ENCODE measurements at places on chromosomes 7 and 10.

GRCh38 chr7:2243458-2243857 is 1.4 kb downstream of the NUDT1 start:
- DNase-seq, result no peak

GRCh38 chr7:118286131-118286530 is 61.6 kb downstream of the ANKRD7 start:
- no peak for DNase-seq

GRCh38 chr10:132383101-132383500 is 13.9 kb upstream of the PWWP2B start:
- DNase-seq, result no peak

DNA sequence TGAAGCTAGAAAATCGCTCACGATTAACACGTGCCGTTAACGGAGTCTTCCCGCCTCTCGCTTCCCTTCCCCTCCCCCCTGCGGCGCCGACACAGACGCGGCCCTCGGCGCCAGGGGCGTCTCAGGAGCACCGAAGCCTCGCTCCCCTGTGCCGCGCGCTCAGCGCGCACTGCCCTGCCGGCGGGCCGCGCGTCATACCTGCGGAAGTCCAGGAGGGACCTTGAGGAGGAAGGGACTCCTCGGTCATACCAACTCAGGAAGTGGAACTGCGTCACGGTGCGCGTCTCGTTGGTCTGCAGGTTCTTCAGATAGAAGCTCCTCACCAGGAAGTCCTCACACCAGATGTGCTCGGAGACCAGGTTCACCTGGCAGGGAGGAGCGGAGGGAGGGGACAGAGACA is 239.6 kb downstream of the DNAJB6 start:
- DNase-seq, result peak; percentile 46

- DNase-seq, result no peak
Observed at GRCh38 chr7:46133751-46134150, 212.7 kb upstream of the IGFBP3 start.

- no peak for DNase-seq
Observed at GRCh38 chr7:130227883-130228575, 20.4 kb downstream of the SSMEM1 start.

GRCh38 chr7:18265611-18266281 is 229.8 kb upstream of the HDAC9 start:
- DNase-seq, result no peak

DNA sequence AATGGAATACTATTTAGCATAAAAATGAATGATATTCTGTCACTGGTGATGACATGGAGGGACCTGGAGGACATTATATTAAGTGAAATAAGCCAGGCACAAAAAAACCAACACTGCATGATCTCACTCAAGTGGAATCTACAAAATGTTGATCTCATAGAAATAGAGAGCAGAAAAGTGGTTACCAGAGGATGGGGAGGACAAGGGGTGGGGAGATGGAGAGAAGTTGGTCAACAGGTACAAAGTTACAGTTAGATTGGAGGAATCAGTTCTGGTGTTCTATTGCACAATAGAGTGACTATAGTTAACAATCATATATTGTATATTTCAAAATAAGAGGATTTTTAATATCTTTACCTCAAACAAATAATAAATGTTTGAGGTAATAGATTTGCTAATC is 24.7 kb upstream of the SLC18A3 start:
- no peak for DNase-seq

DNA sequence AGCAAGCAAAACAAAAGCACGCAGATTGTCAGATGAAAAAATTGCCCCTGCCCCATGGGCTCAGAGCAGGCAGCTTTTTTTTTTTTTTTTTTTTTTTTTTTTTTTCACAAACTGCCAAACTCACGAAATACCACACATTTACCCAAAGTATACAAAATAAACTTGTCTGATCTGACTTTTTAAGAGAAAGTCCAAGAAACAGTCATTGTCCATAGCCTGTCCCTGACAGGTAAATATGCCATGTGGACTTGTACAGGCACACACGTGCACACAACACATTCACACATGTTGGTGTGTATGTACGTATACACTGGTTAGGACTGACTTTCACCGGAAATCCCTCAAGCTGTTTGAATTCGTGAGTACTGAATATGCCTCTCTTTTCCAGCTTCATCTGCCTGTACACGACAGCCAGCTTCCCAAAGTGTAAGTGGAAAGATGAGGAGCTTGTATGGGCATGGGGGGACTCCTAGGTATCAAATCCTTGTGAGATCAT is 929 bp upstream of the HGF start:
- DNase-seq, result no peak

All from stimulated activated CD8-positive, alpha-beta memory T cell treated with anti-CD3 and anti-CD28 coated beads, Interleukin-15, amount 100 ng/mL, for 48 hours (primary cell).